ENCODE measurements at places on chromosomes 5 and 9.
A peak's percentile ranks its signal among the peaks of the same experiment; 100 is the strongest.

GRCh38 chr5:3999929-4000328, 404.3 kb downstream of the IRX1 start:
- DNase-seq, result no peak

DNA sequence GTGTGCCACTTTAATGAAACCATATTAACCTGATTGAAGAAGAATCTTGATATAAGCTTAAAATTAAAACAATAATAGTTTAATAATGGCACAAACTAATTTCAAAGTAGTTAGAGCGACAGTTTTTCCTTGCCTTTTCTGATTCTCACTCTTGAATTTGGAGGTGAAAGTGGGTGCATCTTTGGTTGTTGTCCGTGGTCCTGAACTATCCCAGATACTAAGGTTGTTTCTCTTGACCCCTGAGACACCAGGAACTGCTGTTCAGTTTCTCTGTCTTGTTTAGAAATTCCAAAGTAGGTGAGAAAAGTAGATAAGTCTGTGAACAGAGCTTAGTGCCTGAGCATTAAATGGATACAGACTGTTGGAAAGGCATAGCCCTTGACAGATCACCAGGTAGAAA, 274.7 kb downstream of the FBXL7 start:
- no peak for DNase-seq

GRCh38 chr5:96758621-96759020, 49.1 kb downstream of the ERAP1 start:
- no peak for DNase-seq

- no peak for DNase-seq
Observed at GRCh38 chr9:38361473-38361850, 31.0 kb upstream of the ALDH1B1 start.

DNA sequence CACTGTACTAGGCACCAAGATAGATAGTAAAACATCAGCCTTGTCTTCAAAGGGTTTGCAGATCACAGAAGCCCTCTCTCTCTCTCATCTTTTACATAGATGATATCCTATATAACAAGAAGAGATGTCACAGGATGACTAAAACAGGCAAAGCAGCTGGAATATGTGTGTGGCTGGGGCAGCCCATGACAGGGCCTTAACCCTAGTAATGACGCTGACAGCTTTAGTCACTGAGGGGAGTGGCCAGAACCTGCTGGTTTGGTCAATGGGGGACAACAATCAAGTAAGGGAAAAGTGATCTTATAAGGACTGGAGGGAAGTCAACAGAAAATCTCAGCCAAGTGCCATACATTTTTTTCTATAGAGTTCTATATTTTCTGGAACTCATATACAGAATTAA, 41.9 kb upstream of the RIC1 start:
- DNase-seq, result no peak

GRCh38 chr9:113011911-113012381, at the start of gene ZNF883:
ZNF883 (minus strand) TSS chr9:113012192.
- peak; percentile 81 for DNase-seq

DNA sequence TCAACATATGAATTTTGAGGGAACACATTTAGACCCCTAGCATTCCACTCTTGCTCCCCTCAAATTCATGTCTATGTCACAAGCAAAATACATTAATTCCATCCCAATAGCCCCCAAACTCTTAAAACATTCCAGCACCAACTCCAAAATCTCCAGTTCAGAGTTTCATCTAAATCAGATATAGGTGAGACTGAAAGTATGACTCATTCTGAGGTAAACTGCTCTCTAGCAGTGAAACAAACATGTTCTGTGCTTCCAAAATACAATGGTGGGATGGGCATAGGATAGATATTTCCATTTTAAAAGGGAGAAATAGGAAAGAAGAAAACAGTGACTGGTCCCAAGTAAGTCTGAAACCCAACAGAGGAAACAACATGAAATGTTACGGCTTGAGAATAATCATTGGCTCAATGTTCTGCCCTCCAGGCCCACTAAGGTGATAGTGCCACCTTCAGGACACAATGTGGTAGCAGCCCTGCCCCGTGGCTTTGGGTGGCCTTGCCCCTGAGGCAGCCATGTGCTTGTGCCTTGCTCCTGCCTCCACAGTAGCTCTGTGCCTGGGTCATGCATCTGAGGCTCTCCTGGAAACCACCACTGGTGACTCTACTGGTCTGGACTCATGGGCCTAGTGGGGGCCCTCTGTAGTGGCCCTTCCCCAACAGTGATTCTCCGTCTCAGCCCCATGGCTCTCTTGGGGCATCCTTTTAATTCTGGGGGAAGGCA, 36.4 kb upstream of the IPPK start:
- DNase-seq, result no peak

- DNase-seq, result no peak
Observed at GRCh38 chr5:142119051-142119625, 10.6 kb downstream of the NDFIP1 start.

DNA sequence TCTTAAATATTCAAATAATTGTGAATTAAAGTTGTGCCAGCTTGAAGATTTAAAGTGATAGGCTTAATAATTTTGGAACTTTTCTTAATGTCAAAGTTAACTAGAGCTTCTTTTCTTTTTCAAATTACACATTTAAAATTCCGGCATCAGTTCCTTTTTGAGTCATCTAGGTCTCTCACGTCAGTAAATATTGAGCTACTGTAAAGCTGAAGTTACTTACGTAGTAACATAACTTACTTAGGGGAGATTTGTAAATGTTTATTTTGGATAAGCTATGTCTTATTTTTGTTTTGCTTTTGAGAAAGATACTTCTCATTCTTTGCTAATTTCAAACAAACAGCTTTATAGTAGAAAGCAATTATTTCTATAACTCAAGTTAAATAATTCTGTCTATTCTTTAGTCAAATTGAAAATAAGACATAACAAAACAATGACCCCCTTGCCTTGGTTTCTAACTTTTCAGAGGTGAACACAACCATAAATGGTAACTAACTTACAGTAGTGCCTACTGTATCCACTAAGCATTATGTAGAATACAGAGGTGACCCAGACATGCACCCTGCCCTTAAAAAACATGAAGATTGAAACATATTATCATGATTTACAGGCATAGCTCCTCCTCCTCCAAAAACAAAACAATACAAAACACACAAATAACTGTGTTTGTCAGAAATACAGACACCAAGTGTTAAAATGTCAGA, 29.8 kb downstream of the CD274 start:
- no peak for DNase-seq

DNA sequence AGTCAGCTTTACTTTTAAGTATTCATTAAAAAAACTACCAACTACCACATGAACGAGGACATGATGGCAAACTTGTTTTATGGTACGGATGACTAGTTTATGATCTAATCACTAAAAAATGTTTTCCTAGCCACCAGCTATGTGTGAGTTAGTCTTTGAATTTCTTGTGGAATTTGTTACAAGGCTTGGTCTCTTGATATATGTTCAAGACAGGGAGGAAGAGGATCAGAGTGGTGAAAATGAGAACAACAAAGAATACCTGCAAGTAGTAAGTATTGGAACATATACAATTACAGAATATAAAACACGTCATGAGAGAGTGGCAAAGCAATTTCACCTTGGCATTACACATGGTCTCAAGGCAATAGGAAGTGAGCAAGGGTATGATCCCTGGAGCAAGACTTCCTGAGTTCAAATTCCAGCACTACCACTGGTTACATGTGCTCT, 548.6 kb upstream of the TLE4 start:
- no peak for DNase-seq

GRCh38 chr9:18837402-18837801, 195.6 kb downstream of the SAXO1 start:
- DNase-seq, result no peak

DNA sequence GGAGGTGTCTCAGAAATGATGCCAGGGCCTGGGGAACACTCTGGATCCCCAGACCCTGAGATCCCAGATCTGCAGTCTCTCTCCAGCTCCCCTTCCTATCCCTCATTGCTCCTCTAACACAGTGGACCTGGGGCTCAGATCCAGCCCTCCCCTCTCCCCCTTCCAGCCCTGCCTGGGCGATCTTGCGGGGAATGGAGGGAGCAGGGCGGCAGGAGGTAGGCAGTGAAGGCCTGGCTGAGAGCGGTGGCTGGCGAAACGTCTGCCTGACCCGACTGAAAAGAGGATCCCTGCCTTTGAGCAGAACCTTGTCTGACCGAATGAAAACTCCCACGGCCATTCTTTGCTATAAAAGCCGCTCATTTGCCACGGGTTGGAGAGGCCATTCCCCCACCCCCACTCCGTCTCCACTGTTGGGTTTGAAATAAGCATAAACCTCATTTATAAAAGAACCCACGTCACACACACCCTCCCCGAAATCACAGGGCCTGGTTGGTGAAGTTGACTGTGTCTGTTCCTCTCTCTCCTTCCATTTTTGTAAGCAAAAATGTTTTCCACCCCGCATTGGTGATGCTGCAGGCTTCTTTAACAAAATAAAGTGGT, 8.8 kb downstream of the MSX2 start:
- no peak for DNase-seq

GRCh38 chr9:76799473-76799872, 35.2 kb downstream of the PCA3 start:
- no peak for DNase-seq

DNA sequence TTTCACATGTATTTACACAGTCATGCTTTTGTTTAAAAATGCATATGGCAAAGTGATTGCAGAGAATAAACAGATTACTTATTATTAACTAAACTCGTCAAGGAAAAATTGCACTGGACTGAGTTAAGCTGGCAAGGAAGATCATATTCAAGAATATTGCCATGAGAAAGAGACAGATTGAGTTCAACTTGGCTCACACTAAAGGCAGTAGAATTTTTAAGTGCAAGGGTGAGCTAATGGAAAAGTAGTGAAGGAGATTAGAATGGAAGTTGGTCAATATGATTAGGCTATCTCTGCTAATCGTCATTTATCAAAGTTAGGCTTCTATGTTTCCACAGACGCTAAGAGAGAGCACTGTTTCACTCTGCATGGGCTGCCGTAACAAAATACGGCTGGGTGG, 557.6 kb downstream of the PRR16 start:
- no peak for DNase-seq

DNA sequence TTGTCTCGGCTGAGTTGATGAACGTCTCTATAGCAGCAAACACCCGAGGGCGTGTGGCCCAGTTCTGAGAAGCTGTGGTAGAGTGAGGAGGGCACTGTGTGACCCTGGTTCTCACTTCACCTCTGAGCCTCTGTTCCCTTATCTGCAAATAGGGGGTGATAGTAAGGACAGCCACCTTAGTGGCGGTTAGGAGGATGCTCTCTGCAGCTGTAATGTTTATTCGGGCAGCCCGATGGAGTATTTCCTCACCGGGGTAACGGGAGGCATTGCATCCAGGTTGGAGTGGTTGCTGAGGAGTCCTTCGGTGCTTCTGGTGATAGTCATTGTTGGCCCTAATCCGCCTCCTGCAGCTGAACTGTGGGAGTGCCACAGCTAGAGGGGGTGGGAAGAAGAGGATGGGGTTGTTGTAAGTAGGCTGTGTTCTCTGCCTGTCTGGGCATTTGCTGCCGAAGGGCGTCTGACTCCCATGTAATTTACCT, 13.9 kb downstream of the PRRC2B start:
- DNase-seq, result no peak

DNA sequence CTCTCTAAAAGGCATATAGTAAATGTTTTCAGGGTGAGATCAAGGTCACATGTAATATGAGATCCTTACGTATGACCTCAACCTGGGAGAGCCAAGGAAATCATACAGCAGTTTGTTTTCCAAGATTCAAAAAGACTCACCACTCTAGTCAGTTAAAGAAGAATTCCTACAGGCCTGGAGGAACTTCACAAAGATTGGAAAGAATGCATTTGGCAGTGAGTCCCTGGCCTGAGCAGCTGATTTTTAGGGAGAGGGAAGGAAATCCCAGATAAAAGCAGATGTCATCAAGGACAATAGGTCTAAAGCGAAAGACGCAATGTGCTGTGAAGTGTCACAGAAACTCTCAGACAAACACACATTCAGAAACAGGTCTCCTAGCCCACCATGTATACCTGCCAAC, 424.0 kb upstream of the ZNF462 start:
- DNase-seq, result no peak

DNA sequence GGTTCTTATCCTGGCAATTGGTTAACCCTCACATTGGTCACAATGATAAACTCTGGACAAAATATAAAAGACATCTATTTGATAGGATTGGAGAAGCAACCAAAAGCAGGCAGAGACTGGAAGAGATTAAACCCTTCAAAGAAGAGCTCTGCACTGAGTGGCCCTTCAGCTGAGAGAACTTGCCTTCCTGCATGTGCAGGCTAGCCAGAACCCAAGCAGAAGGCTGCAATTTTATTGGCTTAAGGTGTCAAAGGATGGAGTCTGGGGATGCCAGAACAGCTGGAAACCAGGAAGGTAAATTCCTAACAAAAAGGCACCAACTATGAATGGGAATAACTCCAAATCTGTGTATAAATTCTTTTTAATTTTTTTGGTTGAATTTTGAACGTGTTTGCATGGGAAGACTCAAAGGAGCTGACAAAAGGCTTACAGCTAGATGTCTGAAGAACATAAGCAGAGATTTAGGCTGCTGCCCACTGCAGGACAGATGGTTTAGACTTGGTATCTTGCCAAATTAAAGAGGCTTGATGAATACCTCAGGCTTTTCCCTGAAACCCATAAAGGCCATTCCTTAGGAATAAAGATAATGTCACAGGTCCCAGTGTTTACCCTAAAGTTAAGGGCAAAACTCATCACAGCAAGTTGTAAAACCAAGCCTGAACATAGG, 66.3 kb downstream of the NR2F1 start:
- DNase-seq, result no peak

- no peak for DNase-seq
Observed at GRCh38 chr9:137664676-137665075, 45.9 kb downstream of the EHMT1 start.

DNA sequence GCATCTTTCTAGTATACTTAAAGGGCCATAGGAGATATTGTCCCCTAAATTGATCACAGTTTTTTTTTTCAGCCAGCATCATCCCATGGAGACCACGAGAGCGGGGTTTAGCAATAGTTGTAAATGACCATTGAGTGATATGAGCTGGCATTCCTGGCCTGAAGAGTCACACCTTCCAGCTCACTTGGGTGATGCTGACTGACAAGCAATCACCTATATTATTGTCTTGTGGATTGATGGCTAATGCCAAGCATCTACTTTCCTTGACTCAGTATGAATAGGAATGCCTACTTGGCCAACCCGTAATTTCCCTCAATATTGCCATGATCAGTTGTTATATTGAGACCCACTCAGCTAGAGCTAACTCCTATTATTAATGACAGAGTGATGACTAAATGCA, 70.5 kb downstream of the ADAMTSL1 start:
- no peak for DNase-seq

GRCh38 chr5:74665816-74666215, 19.2 kb upstream of the HEXB start:
- no peak for DNase-seq

DNA sequence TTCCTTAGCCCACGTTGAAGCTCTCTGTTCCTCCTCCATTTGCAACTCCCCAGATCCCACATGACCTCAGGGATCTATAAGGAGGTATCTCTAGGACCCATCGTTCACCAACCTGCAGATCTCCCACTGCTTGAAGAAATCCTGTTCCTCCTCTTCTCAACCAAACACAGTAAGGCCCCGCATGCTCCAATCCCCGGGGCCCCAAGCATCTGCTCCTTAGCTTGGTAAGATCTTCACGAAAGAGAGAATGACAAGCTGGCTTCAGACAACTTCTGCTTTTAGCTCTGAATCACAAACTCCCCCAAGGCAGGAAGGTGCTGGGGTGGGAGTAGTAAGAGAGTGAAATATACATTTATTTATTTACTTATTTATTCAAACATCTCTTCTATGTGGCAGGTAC, 33.0 kb upstream of the ARHGAP26 start:
- no peak for DNase-seq

GRCh38 chr5:40776658-40776977, 20.9 kb upstream of the TTC33 start:
- DNase-seq, result no peak
